ENCODE measurements at places on chromosomes 12 and 14.
A peak's percentile ranks its signal among the peaks of the same experiment; 100 is the strongest.

DNA sequence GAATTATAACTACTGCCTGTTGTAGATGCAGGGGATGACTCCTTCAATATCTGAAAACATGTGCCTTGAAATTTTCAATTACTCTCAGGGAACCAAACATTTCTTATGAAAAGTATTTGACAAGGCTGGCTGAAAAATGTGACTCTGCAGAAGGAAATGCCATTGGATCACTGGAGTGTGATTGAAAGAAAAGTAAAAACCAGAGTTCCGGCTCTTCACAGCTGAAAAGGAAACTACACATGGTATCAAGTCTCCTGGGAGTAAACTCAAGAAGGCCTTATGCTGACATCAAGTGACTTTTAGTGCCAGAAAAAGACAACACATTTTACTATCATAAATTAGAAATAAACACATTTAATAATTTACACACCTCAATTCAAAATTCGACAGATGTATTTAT lies 693.0 kb downstream of the LRFN5 start:
- no peak for DNase-seq

- no peak for DNase-seq
Observed at GRCh38 chr14:52108823-52109222, 40.0 kb upstream of the NID2 start.

DNA sequence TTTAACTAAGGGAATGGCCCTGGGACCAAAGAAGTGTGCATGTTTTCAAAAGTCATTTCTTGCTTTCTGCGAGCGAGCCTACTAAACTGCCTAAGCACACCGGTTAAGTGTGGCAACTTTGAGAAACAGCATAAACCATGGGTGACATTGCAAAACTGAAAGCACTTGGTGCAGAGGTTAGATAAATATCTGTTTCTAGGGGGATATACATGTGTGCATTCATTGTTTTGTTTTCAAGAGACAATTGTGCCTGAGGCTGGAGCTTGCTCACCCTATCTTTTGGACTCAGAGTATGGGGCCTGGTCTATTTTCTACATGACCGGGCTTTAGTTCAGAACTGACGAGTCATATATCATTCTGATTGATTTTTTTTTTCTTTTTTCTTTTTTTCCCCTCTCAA lies 923.4 kb downstream of the NRXN3 start:
- no peak for DNase-seq

- no peak for DNase-seq
Observed at GRCh38 chr12:124831590-124831989, 32.1 kb downstream of the SCARB1 start.

GRCh38 chr12:49233842-49234526 lies 30.9 kb upstream of the TUBA1C start:
- peak; percentile 20 for DNase-seq

GRCh38 chr14:64758691-64759554 lies 54.7 kb downstream of the PLEKHG3 start:
- DNase-seq: no peak

- DNase-seq: peak; percentile 13
Observed at GRCh38 chr14:23294734-23295561, 7.7 kb downstream of the PPP1R3E start.

DNA sequence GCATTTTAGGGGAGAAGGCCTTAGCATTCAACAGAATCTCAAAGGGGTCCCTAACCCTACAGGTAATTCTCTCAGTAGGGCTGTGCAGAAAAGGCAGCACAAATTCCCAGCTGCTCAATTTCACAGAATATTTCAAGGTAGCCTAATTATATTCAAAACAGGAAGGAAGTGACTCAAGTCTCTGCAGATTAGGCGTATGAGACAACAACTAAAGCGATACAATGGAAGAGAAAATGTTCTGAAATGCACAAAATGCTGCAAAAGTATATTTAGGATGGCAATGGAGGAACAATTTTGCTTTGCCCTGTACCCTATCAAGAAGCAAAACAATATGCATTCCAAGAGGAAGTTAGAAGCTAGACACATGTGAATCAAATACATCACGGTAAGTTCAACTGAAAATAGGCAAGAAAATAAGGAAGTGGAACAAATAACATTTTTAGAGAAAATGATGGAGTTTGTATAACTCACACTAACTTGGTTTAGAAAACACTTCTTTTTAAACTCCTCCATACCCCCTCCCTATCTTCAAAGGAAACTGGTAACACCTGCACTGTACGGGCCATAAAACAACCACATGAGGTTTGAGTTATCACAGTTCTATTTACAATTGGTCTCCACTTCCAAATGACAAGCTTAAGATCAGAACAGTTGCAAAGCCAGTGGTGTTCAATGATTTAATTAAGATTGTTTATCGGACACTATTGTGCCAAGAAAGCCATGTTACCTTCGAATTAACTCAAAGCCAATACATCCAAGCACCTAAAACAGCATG lies 1.6 kb downstream of the GIT2 start:
- DNase-seq: no peak

DNA sequence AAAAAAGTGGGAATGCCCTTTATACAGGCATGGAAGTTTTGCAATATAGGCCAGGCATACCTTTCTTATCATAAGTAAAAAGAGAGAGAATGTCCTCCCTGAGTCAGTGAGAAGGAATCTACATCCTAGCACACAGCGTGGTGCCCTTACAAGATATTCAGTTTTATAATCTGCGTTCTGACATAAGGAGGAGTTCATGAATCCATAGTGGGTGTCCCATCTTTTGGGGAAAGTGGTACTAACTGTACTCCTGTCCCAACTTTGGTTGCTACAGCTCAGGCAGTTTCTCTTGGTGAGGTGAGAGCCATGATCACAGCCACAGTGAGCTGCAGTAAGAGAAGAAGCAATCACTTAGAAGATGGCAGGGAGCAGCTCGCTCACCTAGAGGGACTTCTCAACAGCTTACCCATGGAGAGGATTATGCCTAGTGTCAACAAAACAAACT lies 332.9 kb downstream of the BCAT1 start:
- DNase-seq: no peak

DNA sequence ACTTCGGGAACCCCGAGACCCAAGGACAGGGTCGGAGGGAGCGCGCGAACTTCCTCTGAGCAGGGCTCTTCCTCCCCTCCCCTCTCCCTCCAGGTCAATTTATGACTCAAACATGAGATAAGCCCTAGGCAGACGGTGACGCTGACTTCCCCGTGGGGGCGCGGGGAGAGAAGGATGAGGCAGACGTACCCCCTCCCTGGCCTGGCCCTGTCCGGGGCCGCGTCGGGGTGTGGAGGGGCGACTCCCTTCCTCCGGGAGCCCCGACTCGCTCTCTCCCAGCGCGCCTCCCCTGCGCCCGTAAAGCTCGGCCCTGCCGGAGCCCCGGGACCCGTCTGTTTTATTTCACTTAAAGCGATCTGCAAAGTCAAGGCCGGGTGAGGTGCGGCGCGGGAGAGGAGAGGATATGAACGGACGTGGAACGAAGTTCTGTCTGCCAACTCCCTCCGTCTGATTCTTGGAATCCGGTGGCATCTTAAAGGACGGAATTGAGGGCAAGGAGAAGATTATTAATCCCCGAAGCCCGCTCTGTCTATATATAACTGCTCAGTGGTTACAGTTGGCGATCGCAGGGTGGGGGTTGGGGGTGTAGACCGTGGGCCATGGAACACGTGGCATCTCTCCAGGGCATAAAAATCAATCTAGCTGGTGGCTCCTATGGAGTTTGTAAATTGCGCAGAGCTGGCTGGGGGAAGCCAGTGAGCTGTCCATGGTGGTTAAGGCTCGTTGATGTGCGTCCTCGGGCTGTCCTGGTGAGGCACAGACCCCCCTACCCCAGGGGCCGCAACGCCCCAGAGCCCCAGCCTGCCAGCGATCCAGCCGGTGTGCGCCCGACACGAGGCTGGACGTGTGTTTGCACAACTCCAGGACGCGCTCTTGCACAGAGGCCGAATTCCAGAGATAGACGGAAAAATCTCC lies 2.9 kb upstream of the PTHLH start:
- DNase-seq: no peak

GRCh38 chr12:20489645-20490044 lies 121.3 kb downstream of the PDE3A start:
- DNase-seq: no peak

- no peak for DNase-seq
Observed at GRCh38 chr12:57320639-57321038, 69.7 kb upstream of the STAC3 start.

DNA sequence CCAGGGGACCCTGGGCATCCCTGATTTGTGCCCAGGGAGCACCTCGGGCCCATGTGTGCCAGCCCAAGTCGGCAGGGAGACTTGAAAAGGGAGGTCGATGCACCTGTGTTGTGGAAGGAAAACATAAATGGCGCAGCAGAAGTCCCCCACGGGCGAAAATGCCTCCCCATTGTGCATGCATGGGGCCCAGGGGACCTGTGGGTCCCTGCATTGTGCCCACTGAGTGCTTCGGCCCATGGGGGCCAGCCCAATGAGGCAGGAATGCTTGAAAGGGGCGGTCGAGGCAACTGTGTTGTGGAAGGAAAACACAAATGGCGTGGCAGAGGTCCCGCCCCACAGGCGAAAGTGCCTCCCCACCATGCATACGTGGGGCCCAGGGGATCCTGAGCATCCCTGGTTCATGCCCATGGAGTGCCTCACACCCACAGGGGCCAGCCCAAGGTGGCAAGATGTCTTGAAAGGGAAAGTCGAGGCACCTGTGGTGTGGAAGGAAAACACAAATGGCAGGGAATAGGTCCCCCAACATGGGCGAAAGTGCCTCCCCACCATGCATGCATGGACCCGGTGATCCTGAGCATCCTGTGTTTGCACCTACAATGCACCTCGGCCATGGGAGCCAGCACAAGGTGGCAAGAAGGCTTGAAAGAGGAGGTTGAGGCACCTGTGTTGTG lies 368.0 kb downstream of the ALG10 start:
- no peak for DNase-seq

- no peak for DNase-seq
Observed at GRCh38 chr14:103633391-103633790, 4.4 kb downstream of the KLC1 start.

- DNase-seq: no peak
Observed at GRCh38 chr14:76289276-76289675, 86.7 kb upstream of the ESRRB start.

GRCh38 chr12:102879144-102879763 lies 37.8 kb downstream of the PAH start:
- DNase-seq: peak; percentile 70

DNA sequence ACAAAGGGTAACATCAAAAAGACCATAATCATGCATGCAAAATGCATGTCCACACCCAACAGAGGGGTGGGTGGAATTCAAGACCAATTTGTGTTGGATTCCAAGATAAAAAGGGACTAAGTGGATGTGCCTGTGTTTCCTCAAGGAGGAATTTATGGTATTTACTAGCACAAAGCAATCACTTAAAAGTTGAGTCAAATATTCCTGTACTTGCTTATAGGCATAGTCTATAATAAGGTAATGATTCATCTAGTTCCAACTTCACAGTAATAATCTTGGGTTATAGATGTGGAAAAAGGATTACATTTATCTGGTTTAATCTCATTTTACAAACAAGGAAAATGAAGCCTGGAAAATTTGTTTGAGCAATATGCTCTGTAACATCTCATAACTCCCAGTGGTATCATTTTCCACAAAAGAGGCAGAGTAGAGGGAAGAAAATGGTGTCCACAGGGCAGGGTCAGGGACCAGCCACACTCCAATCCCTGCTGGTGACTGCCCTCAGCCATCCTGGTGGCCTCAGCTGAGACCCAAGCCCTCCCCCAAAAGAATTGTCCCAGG lies 80.8 kb upstream of the REP15 start:
- DNase-seq: no peak

All from NCI-H1930 (cell line).